Glutamatergic neuron (in vitro differentiated cells): ENCODE measurements at places on chromosomes 1 and 21.
A peak's percentile ranks its signal among the peaks of the same experiment; 100 is the strongest.

DNA sequence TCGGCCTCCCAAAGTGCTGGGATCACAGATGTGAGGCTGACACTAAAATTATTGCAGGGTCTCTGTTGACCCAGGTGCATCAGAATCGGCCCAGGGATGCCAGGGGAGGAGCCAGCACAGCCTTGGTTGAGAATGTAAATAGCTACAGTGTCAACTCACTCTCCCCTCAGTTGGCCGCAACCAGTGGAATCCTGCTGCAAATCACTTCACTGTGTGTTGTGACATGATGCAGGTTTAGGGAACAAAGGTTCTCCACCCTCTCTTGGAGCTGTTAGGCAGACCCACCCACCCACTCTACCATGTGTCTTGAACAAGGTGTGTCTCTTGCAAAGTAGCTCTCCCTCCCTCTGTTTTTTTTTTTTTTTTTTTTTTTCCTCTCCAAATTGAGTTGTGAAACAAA lies 60.5 kb upstream of the SOD1 start:
- no peak for DNase-seq

DNA sequence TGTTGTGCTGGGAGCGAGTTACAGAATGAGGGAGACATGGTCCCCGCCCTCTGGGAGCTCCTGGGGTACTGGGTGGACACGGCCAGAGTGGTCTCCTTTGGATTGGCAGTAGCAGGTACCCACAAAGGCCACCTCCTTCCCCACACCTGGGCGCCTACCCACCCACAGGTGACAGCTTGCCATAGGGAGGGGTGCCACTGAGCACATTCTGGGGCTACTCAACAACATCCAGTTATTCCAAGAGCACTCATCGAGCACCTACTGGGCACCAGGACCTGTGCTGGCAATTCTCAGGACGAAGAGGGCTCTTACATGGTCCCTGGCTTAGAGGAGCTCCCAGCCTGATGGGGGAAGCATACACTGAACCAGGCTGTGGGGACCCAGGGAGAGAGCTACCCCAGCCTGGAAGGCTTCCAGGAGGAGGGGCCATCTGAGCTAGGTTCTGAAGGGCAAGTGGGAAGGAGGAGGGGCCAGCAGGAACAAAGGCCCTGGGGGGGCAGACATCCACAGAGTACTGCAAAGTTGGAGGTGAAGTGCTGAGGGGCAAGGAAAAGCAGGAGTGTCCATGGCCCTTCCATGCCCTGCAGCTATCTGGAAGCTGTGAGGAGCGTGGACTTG lies 22.0 kb downstream of the MRPL37 start:
- DNase-seq: no peak

GRCh38 chr1:49626472-49626871 lies 397.3 kb downstream of the AGBL4 start:
- DNase-seq: no peak

DNA sequence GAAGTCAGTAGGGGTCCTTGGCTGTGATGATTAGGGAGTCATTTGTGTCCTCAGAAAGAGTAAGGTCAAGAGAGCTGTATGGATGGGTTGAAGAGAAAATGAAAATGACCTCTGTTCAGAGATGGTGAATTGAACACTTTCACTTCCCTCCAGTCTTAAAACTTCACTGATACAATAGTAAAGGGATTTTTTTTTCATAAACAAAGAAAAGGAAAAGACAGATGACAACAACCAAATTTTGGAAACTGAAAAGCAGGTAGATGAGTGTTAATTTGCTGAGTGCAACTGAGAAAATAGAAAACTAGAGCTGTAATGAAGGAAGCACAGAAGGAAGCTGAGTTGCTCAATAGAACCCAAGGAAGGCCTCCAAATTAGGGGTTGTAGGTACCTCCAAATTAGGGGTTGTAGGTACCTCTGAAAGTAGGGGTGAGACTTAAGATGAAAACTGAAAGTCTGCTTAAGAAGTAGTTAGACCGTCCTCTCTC lies 14.8 kb upstream of the S1PR1 start:
- DNase-seq: no peak

GRCh38 chr1:182488803-182489202 lies 38.9 kb downstream of the RGSL1 start:
- no peak for DNase-seq

DNA sequence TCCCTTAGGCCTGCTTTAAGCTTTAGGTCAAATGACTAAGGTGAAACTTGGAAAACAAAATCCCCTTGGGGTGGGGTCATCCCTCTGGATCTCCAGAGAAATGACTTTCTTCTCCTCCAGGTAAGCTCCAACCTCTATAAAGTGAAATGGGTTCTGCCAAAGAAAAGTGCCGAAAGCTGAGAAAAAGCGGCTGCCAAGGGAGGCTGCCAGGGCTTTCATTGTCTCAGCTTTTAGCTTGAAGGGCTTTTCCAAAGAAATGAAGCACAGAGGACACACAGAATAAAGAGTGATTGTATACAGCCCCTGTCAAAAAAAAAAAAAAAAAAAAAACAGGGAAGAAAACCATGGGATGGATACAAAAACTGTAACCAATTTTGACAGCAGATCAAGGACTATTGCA lies 126.9 kb downstream of the TGFBR3 start:
- no peak for DNase-seq

GRCh38 chr21:25191141-25191540 lies 416.1 kb downstream of the MRPL39 start:
- no peak for DNase-seq

- peak; percentile 44 for DNase-seq
Measured at GRCh38 chr1:160291248-160292220, 6.6 kb upstream of the PEX19 start.

DNA sequence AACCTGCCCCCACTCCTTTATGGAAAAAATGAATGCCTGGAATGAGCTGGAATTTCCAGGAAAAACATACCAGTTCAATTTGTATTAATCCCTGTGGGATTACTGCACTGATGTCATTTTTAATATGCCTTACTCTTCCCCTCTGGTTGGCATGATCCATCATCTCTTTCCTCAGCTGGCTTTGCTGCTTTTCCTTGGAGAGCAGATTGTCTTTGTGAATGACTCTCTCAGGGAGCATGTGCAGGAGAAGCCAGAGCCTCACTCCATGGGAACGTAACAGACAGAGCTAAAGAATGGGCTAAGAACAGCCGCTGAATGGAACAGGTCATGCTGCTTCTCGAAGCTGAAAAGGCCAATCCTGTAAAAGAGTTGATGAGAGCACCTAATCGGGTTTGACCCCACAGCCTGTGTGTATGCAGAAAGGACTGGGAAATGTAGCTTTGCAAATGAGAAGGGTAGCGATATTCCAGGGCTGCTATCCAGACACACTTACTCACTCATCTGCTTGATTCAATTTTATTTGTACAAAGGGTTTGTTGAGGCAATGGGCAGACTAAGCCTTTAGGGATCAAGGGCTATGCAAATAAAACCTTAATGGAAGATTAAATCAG lies 20.7 kb downstream of the PHC2 start:
- peak; percentile 21 for DNase-seq

DNA sequence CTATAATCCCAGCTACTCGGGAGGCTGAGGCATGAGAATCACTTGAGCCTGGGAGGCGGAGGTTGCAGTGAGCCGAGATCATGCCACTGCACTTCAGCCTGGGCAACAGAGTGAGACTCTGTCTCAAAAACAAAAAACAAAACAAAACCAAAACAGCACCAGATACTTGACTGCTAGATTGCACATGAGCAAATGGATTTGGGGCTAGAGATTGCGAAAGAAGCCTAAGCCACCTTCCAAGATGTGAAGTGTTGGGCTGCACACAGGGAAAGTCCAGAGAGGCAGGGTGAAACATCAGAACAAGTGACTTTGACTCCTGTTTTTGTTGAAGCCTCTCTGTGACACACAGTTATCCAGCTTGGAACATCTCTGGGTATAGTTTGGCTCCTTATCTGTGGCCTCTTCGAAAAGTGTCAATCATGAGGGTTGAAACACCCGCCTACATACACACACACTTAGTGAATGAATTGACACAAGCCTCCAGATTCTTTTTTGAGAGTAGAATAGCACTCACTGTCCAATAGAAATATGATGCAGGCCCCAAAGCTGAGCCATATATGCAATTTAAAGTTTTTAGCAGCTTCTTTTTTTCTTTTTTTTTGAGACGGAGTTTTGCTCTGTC lies 34.2 kb upstream of the GPR137B start:
- no peak for DNase-seq

DNA sequence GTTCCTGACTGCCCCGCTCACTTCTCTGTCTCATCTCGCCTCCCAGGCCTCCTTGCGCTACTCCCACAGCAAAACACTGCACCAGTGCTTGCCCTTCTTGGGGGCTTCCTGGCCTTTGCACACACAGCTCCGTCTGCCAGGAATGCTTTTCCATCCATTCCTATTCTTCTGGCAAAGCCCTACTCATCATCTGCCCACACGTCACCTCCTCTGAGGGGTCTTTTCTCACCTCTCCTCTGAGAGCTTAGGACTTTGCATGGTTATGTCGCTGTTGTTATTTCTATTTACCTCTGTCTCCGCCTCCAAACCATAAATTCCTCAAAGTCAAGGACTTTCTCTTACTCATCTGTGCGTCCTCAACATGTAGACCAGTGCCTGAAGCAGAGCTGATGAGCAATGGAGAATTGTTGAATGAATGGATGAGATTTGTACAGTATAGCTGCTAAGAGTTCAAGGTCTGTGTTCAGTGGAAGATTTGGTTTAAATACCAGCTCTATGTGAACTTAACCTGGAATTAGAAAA lies 26.4 kb upstream of the BTG2 start:
- no peak for DNase-seq

- DNase-seq: no peak
Measured at GRCh38 chr1:12159816-12160215, 7.0 kb upstream of the TNFRSF1B start.

DNA sequence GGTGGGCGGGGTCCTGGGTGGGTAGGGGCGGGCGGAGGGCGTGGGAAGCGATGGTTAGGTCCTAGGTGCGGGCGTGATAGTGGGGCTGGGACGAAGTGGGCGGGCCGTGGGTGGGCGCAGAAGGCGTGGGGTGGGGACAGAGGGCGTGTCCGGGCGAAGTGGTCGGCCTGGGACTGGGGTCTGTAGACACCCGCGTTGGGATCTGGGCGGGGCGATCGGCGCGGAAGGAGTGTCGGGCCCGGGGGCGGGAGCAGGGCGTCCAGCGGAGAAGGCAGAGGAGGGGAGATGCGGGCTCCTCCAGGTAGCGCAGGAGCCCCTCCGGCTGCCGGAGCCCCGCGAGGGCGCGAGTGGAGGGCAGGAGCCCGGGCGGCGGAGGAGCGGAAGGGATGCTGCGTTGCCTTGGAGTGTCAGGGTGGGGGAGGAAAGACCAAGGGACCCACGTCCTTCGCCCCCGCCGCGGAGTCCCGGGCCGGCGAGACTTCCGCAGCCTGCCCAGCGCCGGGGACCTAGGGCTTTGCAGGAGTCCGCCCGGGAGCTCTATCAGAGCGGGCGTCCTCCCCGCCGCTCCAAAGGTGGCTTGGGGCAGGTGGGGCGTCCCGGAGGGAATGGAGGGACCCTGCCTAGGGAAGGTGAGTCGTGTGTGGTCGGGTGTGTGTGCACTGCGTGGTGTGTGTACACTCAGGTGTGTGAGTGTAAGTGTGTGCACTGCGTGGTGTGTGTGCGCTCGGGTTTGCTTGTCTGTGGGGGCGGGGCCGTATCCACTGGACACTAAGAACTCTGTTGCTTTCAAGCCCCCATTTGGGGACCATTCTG lies 27.0 kb upstream of the PRSS38 start:
- peak; percentile 74 for DNase-seq

DNA sequence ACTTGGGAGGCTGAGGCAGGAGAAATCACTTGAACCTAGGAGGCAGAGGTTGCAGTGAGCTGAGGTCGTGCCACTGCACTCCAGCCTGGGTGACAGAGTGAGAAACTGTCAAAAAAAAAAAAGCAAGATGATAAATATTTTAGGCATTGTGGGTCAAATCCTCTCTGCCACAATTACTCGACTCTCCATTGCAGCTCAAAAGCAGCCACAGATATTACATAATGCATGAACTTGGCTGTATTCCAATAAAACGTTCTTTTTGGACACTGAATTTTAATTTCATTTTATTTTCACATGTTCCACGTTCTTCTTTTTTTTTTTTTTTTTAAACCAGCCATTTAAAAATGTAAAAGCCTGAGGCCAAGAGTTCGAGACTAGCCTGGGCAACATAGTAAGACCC lies 69.4 kb downstream of the TCP10L start:
- DNase-seq: no peak

DNA sequence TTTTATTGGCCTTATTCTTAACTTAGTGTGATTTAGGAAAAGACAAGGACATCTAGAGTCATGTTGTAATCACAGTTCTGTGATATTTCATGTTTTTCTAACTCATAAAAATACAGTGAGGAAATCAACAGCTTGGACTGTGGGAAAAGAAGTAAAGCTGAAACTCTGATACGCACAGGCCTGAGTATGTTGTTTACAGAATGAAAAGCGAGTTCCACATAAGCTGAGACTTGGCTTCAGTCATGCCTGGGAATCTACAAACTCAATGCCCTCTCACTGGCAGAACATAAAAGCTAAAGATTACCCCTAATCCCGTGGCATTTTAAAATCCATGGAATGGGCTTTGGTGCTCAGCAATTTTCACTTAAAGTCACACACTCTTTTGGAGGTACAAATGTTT lies 23.6 kb upstream of the ATP5PO start:
- DNase-seq: no peak

GRCh38 chr1:211145944-211146343 lies 12.0 kb upstream of the KCNH1 start:
- no peak for DNase-seq

- DNase-seq: no peak
Measured at GRCh38 chr21:39094087-39094780, 89.0 kb downstream of the PSMG1 start.

DNA sequence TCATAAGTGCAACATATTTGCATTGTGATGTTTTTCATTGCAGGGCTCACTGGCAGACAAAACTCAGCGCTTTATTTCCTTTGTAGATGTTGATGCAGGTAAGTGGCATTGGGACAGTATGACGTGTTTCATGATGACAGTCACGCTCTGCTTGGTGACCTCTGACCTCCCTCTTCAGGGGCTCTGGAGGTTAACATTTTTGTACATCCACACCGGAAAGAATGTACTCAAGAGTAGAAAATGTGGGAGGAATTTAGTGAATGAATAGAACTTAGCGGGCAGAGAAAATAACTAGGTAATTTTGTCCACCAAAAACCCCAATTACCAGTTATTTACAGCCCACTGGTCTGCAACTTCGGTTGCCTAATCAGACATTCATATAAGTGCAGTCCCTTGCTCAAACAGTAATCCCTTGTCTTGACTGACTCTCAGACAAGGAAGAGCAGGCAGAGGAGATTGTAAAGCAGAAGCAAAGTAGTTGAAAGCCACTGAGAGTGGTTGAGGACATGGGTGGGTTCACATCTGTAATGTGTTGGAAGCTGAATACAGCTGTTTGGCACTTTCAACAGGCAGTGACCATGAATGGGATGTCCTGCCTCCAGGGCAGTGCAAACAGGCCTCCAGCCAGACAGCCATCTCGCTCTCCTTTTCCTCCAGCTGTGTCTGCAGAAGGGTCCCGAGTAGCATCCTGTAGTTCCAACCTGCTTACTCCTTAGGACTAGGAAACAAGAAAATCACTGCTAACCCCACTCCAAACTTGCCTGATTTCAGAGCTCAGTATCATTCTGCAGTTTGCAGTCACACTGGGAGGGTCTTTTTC lies 188.9 kb downstream of the NRIP1 start:
- DNase-seq: no peak

- no peak for DNase-seq
Measured at GRCh38 chr1:29639156-29639736, 402.9 kb downstream of the PTPRU start.

GRCh38 chr1:50080904-50081586 lies 27.7 kb upstream of the ELAVL4 start:
- DNase-seq: peak; percentile 40
